ENCODE measurements at places on chromosomes 11 and 22.

DNA sequence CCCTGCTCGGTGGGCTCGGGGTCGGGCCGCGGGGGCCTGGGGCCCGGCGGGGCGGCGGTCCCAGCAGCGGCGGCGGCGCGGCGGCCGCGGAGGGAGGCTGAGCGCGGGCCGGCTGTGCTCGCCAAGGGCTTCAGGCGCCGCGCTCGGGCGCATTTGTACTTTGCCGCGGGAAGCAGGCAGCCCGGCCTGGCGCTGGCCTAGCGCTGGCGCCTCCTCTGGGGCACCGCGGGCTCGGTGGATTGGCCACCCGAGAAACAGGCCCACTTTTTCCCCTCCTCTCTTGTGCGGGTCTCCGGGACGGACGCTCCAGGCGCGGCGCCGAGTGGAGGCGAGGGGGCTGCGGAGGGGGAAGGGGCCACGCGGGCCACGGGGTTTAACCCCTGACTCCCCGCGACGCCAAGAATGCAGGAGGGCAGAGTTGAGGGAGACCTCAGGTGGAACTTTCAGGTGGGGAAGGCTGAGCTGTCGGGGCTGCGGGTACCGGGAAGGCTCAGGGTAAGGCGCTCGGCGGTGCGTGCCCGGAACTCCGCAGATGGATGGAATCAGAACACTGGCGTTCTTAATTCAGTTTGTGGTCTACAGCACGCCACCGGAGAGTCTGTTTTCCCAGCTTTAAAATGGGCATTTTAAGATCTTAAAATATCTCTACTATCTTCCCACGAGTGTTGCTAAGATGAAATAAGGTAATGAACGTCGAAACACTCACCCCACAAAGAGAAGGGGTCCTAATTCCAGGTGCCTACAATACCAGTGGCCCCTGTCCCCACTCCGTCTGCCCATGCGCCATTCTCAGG is at the start of gene CHRDL2:
Gene CHRDL2 (minus strand): TSS at position 126 of the 794 bp plus-strand sequence. CDS start 538 bp downstream, outside the sequence.
- DNase-seq = no peak

GRCh38 chr22:39297490-39298240 is 21.8 kb downstream of the RPL3 start:
- DNase-seq = no peak

DNA sequence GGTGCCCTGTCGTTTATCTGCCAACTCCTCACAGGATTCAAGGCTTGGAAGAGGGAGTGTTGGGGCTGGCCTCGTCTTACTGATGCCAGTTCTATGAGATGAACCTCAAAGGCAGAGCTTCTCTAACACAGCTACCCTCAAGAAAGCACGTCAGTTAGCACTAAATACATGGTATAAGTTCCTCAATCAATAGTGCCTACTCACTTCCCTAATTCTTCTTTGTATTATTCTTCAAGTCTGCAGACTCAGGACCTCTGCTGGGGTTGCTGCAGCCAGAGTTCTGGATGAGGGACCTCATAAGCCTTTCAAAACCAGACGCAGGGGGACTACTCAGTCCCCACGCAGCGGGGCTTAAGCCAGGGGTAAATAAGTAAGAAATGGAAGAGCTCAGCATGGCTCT is 118.3 kb downstream of the VPREB1 start:
- no peak for DNase-seq

- DNase-seq = no peak
Observed at GRCh38 chr22:39233710-39234471, 10.9 kb downstream of the PDGFB start.

DNA sequence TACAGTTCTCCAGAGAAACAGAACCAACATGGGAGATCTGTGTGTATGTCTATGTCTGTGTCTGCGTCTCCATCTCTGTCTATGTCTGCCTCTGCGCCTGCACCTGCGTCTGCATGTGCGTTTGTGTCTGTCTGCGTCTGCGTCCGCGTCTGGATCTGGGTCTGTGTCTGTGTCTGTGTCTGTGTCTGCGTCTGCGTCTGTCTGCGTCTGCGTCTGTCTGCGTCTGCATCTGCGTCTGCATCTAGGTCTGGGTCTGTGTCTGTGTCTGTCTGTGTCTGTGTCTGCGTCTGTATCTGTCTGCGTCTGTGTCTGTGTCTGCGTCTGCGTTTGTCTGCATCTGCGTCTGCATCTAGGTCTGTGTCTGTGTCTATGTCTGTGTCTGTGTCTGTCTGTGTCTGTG is 88.4 kb upstream of the SLC22A12 start:
- no peak for DNase-seq

- no peak for DNase-seq
Observed at GRCh38 chr11:131662993-131663392, 292.6 kb downstream of the NTM start.

DNA sequence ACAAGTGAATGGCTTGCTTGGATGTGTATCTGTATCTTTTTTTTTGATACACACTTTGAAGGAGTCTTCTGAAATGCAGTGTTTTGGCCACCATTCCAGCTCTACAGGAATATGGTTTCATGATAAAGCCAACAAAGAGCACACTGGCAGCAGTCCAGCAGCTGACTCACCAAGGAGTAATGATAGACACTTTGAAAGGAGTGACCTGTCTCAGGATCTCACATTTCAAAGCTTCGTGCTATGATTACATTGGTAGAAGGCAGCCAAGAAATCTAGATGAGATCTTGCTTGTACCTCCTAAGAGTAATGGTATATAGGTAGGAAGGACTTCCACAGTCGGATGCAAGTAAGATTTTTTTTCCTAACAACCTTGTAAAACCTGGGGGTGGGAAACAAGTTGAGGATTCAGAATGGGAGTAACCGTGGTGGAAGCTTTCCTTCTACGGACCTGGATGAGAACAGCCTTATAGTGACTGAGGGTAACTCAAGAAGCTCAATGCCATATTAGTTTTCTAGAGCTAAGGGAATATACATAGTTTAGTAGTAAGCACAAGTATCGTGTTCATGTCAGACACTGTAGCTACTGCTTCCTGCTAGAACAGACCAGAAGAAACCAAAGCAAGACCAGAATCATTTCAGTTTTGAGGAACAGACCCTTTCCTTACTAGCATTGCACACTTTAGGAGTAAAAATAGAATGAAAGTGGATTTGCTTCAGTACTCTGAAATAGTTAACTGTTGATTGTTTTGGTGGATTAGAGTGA is 25.0 kb downstream of the MTMR3 start:
- DNase-seq = no peak

- DNase-seq = no peak
Observed at GRCh38 chr22:44057401-44057987, 33.4 kb downstream of the PARVB start.

- DNase-seq = no peak
Observed at GRCh38 chr22:35377735-35378134, 3.2 kb upstream of the HMOX1 start.

GRCh38 chr22:21754523-21754922 is 18.9 kb upstream of the YPEL1 start:
- DNase-seq = no peak

DNA sequence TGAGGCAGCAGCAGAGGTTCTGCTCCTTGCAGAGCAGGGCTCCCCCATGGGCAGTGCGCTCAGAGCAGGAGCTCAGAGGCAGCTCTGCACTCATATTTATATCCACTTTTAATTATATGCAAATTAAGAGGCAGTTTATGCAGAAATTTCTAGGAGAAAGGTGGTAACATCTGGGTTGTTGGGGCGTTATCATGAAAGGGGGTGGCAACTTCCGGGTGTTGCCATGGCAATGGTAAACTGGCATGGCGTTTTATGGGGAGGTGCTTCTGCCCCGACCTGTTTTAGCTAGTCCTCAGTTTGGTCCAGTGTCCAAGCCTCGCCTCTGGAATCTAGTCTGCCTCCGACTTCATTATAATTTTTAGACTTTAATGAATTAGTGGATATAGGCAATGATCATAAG is 1191.7 kb downstream of the TBC1D22A start:
- no peak for DNase-seq

DNA sequence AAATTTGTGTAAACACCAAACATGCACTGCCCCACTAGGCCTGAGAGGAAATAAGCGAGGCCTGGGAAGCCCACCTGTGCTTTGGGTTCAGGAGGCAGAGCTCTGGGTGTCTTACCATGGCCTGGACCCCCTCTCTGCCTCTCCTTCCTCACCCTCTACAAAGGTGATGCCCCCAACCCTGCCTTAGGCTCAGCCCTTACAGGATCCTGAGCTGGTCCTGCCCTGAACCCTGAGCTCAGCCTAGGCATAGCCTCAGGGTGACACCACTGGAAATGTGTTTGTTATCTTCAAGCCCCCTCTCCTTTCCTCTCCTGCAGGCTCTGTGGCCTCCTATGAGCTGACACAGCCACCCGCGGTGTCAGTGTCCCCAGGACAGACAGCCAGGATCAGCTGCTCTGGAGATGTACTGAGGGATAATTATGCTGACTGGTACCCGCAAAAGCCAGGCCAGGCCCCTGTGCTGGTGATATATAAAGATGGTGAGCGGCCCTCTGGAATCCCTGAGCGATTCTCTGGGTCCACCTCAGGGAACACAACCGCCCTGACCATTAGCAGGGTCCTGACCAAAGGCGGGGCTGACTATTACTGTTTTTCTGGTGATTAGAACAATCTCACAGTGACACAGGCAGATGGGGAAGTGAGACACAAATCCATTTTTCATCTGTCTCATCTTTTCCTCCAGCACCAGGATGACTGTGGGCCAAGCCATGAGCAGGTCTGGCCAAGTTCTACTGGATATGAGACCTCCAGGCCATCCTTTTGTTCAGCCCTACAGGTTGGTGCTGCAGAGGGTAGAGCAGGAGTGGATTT is 117.8 kb downstream of the GGTLC2 start:
- no peak for DNase-seq

- DNase-seq = no peak
Observed at GRCh38 chr11:73386016-73386415, 9.8 kb downstream of the RELT start.

- no peak for DNase-seq
Observed at GRCh38 chr11:74283580-74284180, 27.8 kb downstream of the P4HA3 start.

GRCh38 chr22:49599691-49600455 is 227.8 kb downstream of the BRD1 start:
- DNase-seq = no peak

DNA sequence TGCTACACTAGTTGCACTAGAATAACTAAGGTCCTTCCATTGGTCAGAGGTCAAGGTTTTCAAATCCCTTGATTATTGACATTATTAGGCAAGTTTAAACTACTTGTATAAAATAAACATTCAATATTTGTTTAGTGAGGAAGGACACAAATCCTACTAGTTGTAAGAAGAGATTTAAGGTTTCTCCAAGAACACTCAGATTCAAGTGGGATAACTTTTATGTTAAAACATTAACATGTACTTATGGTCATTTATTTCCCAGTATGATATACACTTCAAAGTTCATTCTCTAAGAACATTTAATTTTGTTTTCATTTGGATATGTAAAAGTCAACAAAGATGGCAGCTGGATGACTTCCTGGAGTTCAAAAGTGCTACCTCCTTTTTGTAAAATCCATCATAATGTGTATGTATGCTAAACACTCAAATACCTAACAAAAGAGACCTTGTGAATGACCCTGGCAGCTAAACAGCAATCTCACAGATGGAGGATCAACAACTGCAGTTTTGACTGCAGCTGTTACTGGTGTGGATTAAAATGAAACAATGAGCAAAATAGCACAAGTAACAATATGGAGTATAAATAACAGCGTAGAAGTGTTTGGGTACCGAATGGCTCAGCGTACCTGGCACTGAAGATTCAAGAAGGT is 1.5 kb downstream of the CCDC90B start:
- no peak for DNase-seq

DNA sequence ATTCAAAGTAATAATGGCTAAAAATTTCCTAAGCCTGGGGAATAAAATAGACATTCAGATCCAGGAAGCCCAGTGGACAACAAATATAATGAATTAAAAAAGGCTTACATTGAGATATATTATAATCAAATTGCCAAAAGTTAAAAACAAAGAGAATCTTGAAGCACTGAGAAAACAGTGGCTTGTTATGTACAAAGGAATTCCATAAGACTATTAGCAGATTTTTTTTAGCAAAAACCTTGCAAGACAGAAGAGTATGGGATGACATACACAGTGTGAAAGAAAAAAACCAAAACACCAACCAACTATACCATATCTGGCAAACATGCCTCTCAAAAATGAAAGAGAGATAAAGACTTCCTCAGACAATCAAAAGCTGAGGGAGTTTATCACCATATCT is 20.7 kb downstream of the OR10V1 start:
- no peak for DNase-seq

DNA sequence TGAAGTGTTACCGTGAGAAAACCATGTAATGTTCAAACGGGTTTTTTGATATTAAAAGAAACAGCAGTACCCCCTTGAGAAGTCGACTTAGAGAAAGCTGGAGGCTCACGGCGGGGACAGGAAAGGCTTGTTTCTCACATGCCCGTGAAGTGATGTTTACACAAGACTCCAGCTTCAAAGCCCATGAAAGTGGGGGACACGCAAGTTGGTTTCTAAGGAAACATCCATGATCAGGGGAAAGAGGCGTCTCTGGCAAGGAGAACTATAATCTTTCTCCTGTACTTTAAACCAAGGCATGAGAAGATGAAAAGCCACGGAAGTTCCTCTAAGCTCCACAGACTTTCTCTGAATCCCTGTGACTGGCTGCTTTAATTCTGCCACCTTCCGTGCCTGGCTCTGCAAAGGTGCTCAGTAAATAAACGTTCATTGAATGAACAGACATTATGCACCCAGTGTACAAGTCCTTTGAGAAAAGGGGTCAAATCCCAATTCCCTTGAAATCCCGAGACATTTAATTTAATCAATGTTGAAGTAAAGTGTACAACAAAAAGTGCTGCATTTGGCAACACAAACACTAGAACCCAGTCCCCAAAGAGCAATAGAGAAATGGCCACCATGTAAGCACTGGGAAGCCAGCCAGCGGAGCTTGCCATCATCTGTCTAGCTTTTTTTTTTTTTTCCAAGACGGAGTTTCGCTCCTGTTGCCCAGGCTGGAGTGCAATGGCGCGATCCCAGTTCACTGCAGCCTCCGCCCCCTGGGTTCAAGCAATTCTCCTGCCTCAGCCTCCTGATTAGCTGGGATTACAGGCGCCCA is 58.7 kb downstream of the AHNAK start:
- no peak for DNase-seq

GRCh38 chr11:84819128-84819527 is 808.0 kb downstream of the DLG2 start:
- DNase-seq = no peak

DNA sequence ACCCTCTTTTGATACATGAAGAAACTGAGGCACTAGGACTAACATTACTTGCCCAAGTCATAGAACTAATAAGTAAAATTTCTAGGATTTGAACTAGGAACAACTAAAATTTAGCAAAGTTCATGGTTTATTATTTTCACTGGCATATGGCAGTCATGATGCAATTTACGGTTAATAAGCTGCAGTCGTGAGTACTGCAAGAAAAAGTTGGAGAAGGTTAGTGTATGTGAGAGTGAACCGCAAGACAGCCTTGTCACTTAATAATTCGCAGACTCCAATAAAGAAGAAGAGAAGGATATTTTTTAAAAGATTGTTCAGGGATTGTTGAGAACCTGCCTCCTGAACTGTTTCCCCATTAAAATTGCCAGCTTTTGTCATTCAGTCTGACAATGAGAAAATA is 663.4 kb upstream of the TENM4 start:
- DNase-seq = no peak

- DNase-seq = no peak
Observed at GRCh38 chr11:22749536-22749935, 80.1 kb downstream of the SVIP start.

GRCh38 chr11:127028648-127029047 is 28.1 kb upstream of the KIRREL3 start:
- DNase-seq = no peak

GRCh38 chr11:94678236-94678635 is 89.9 kb upstream of the AMOTL1 start:
- DNase-seq = no peak
